ENCODE measurements at places on chromosomes 4 and X. TPM values are rescaled to one million over a fixed set of nuclear protein-coding genes. Genes with fewer than 3 reads are reported as not detected.

The ANAPC4 gene
- 19.7 TPM for total RNA-seq

The PAGE5 gene
- total RNA-seq, result not detected

The LRRC66 gene
- 0.32 TPM for total RNA-seq

The TCEAL5 gene
- not detected for total RNA-seq

The CDX4 gene
- not detected for total RNA-seq

The NHSL2 gene
- 3.2 TPM for total RNA-seq

The RAI2 gene
- total RNA-seq, result not detected

The FOXR2 gene
- total RNA-seq, result not detected

The RASL11B gene
- not detected for total RNA-seq

The MMAA gene
- 7.6 TPM for total RNA-seq

The SSX2 gene
- not detected for total RNA-seq

The WWC2 gene
- 31.0 TPM for total RNA-seq

The VMA21 gene
- total RNA-seq, result 65.9 TPM

The UTP14A gene
- total RNA-seq, result 15.9 TPM

Measured in GM23248 (cell line).